ENCODE measurements at places on chromosomes 11 and 22. TPM values are rescaled to one million over a fixed set of nuclear protein-coding genes. Genes with fewer than 3 reads are reported as not detected.

Gene DBX1
- not detected for total RNA-seq

Gene MUC2
- 0.38 TPM for total RNA-seq

Gene OTOG
- not detected for total RNA-seq

Gene MS4A3
- total RNA-seq = 0.25 TPM

Gene CCDC73
- total RNA-seq = 0.40 TPM

Gene NFRKB
- total RNA-seq = 10.7 TPM

Gene ACRV1
- not detected for total RNA-seq

Gene SREBF2
- 30.4 TPM for total RNA-seq

Gene KDM4E
- not detected for total RNA-seq

All from left lobe of liver (tissue), 2 donors.